T-helper 17 cell (primary cell): ENCODE measurements at places on chromosomes 7 and 10. TPM values are rescaled to one million over a fixed set of nuclear protein-coding genes. Genes with fewer than 3 reads are reported as not detected.

DNA sequence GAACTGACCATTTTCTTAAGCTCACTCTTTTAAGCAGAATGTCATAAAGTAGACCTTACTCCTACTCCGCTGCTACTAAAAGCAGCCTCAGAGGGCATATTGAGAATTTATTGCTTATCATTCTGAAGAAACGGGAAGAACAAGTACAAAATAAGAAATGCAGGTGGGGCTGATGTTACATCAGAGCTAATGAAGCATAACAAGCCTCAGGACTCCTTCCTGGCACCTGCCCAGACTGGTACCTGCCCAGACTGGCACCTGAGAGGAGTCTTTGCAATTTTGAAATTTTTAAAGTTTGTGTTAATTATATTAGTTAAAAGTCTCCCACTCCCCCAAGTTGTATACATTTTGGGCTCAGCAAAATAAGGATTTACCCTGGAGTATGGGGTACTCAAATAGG is 162.4 kb downstream of the SEMA3E start:
- DNase-seq: no peak

DNA sequence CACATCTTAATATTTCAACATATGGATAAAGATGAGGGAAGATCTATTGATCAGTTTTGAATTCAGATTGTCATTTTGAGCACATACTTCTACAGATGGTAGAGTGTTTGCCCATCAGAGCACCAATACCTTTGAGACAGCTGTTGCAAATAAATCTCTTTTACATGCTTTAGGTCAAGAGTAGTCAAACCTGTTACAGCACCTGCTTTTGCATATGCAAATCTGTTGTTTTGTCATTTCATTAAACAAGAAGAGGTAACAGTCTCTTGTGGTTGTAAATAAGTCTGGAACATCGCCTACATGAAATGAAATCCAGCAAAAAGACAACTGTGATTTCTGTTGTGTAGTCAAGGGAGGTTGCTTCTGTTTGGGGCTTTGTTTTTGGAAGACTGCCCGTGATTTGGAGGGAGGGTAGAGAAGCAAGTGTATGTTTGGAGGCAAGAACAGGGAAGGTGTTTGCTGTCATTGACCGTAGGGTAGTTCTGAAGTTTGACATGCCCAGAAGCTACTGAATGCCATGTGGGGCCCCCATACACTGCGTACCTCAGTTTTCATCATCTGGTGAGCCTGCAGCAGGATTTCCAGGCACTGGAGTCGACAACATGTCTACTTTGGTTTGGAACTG is 233.6 kb upstream of the PPP1R3A start:
- no peak for DNase-seq

DNA sequence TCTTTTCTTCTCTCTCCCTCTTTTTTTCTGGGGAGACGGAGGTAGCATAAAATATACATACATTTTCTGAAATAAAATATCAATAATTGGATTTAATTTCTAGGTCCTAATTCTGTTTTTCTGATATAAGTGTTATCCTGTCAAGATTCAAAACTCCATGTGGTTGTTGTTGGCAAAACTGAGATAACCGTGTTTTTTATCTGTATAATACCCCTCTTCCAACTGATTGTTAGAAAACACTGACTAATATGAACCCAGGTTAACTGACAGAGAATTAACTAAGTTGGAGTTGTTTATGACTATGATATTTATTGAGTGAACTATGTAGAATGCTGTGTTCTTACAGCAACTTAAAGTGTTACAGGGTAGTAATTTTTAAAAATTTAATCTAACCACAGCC is 236.5 kb upstream of the KAT6B start:
- no peak for DNase-seq

- no peak for DNase-seq
Observed at GRCh38 chr10:84179059-84179710, 5.6 kb downstream of the GPR15LG start.

GRCh38 chr7:43799605-43800004 is 41.1 kb downstream of the BLVRA start:
- no peak for DNase-seq

DNA sequence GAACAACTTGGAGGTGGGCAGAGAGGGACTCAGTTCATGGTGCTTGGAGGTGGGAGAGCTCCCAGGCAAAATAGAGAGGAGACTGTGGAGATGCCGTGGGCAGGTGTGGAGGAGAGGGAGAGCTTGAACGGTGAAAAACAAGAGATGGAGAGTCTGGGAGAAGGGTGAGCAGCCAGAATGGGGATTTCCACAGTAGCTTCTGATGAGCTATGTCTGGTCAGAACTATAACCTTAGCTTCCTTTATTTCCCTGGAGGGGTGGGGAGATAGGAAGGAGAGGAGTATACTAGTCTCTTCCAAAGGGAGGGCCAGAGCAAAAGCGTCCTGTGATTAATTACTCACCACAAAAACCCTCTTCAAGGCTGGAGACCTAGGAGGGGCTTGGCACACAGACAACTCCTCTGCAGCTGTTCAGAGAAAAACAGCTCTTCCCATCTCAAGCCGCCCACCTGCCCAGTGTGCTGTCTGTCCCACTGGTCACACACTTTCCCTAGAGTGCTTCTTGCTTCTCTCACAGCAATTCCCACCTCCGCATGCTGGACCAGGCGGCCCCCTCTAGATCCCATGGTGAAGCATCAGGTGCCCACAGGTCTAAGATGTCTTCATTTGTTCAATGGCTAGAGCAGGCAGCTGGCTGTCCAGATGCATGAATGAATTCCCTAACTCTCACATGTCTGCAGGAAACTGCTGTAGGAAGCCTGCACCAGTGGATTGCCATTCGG is 41.9 kb downstream of the TAS2R41 start:
- no peak for DNase-seq

DNA sequence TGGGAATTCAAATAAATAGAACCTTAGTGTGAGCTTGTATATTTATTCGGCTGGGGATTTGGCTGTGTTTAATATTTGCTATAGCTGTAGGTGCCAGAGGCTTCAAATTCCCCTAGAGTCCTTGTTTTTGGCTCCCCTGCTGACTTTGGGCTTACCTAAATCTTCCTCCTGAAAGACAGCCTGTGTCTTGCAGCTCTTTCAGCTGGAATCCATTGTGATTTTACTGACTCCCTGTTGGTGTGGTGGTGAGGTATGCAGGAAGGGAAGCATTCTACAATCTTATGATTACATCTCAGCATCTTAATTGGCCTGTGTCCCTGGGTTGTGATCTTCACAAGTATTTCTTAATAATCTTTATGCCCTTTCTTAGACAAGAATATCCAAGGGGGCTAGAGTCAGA is 25.9 kb downstream of the FOXI2 start:
- DNase-seq: no peak

The FBXO24 gene
- total RNA-seq: 0.70 TPM

The ARID5B gene
- 67.6 TPM for total RNA-seq

The TRIM56 gene
- 38.4 TPM for total RNA-seq
